ENCODE measurements at places on chromosomes 1 and 21. TPM values are rescaled to one million over a fixed set of nuclear protein-coding genes. Genes with fewer than 3 reads are reported as not detected.
A peak's percentile ranks its signal among the peaks of the same experiment; 100 is the strongest.

Gene DMBX1
- total RNA-seq = not detected

DNA sequence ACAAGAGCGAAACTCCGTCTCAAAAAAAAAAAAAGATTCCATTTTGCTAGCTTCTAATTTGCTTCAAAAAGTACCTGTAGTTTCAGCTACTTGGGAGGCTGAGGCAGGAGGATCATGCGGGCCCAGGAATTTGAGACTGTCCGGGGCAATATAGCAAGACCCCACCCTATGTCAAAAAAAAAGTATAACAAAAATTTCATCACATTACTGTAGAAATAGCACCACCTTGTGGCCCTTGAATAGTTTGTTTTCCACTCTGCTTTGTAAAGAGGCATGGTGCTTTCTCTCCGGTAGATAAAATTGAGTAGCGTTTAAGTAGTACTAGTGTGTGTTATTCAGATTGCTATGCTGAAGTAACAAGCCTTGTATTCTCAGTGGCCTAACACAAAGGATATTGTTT lies 18.2 kb upstream of the MSTO1 start:
- H3K4me1 ChIP-seq = no peaks in the 10 kb centered on the region
- no peaks in the 10 kb centered on the region for H3K27me3 ChIP-seq
- no peak overlapping the region for H3K27ac ChIP-seq
- no peak for DNase-seq
- H3K4me3 ChIP-seq = no peak overlapping the region

- H3K36me3 ChIP-seq = no peaks in the 10 kb centered on the region
- no peak overlapping the region for H3K27ac ChIP-seq
- peaks cover 12% of the 10 kb centered on the region for H3K4me1 ChIP-seq
- H3K27me3 ChIP-seq = no peaks in the 10 kb centered on the region
Measured at GRCh38 chr1:95641386-95641785, 407.4 kb downstream of the RWDD3 start.

DNA sequence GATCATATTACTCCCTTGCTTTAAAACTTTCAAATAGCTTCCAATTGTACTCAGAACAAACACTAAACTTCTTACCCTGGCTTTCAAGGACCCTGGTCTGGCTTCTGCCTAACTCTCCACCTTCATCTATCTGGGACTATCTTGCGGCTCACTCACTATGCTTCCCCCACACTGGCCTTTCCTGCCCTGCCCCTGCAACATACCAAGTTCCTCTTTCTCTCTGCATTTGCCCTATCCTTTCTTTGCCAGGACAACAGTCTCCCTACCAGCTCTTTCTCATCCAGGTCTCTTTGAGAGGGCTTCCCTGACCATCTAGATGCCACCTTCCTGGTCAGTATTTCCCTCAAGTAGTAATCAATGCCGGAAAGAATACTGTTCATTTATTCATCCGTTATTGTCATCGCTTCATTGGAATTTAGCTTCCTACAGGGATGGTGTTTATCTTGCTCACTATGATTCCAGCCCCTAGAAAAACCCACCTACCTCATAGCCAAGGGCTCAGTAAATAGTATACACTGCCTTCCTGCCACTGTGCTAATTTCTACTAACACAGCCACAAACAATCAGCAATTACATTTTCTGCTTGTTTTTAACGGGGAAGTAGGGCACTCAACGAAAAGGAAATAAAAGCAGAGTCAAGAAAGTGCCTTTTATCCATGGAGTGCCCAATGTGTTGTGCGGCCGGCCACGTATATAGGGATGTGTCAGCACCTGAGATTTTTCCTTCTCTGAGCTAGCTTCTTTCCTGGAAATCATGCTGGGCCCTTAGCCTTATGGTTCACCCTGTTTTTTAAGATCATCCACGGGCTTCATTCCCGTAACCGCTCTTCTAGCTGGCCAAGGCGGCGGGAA lies 521 bp upstream of the CDC7 start:
- peaks cover 19% of the 10 kb centered on the region for H3K4me1 ChIP-seq
- peak overlapping the region; percentile 57 for H3K4me3 ChIP-seq
- no peak for DNase-seq

DNA sequence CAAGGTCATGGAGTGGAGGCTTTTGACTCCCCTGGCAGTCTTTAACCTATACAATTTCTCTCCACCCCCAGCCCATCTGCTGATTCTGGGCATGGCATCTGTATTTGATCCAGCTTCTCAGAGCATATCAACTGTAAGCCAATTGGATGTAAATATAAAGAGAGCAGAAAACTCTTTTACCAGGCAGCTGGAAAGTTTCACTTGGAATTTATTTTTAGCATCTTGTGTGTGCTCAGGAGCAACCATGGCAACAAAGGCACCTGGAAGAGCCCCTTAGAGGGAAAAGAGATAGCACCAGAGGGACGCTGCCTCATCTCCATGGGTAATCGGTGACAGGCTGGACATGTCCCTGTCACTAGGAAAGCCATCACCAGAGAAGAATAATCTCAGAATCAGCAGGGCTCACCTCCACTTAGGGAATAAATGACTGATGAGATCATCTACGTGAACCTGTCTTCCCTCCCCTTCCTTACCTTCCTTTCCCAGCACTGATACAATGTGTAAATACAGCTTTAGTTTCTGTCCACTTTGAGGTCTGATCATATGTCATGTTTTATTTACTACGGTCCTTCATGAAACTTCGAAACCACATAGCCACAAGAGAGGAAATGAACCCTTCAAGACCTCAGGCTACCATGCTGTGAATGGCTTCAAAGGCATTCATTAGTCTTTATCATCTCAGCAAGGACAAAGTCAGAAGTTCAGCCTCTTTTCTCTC lies 25.3 kb upstream of the SIPA1L2 start:
- H3K4me1 ChIP-seq = no peaks in the 10 kb centered on the region
- H3K27ac ChIP-seq = no peak overlapping the region
- H3K4me3 ChIP-seq = no peak overlapping the region
- H3K36me3 ChIP-seq = no peaks in the 10 kb centered on the region

- no peaks in the 10 kb centered on the region for H3K27me3 ChIP-seq
- no peaks in the 10 kb centered on the region for H3K4me1 ChIP-seq
- H3K4me3 ChIP-seq = no peak overlapping the region
- DNase-seq = no peak
Measured at GRCh38 chr1:190067592-190067991, 410.1 kb downstream of the BRINP3 start.

GRCh38 chr1:226019572-226019971 lies 20.4 kb upstream of the SDE2 start:
- no peak overlapping the region for H3K27ac ChIP-seq
- no peaks in the 10 kb centered on the region for H3K4me1 ChIP-seq
- H3K36me3 ChIP-seq = no peaks in the 10 kb centered on the region
- no peaks in the 10 kb centered on the region for H3K27me3 ChIP-seq
- no peak for DNase-seq

Gene UBE2U
- total RNA-seq = not detected

DNA sequence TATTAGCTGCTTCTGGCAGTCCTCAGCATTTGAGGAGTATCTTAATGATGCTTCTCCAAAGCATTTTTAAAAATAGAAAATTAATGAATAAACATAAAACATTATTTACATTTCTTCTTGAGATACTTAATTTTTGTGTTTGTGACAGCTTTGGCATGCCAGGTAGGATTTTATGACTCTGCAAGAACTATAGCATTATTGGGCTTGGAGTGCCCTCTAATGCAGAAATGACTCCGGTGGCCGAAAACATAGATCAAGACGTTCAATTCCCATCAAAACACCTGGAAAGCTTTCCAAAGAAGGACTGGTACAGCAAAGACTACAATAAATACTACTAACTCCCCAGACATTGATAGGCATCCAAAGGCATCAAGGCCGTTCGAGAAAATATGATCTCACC lies 366.4 kb upstream of the CXADR start:
- no peak overlapping the region for H3K27ac ChIP-seq
- DNase-seq = no peak
- no peak overlapping the region for H3K4me3 ChIP-seq
- no peaks in the 10 kb centered on the region for H3K4me1 ChIP-seq
- H3K27me3 ChIP-seq = no peaks in the 10 kb centered on the region

- H3K27ac ChIP-seq = peak overlapping the region; percentile 63
- H3K36me3 ChIP-seq = no peaks in the 10 kb centered on the region
- DNase-seq = peak; percentile 34
- H3K27me3 ChIP-seq = no peaks in the 10 kb centered on the region
Measured at GRCh38 chr1:229229137-229229720, 41.7 kb upstream of the RAB4A start.

DNA sequence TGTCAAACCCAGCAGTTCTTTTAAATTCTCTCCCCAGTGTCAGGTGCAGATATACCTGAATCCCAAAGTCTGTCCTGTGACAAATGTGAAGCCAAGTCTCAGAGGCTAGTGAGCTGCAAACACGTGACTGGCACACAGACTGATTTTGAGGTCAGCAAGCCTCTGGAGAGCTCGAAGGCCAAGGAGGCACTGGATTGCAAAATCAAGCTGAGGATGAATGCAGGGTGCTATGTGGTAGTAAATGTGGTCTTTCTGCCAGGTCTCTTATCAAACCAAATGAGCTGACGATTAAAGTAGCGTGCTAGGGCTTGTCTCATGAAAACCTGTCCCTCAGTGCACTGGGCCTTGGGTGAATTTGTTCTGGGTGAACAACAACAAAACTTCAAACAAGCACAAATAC lies 20.6 kb downstream of the GPR3 start:
- H3K4me1 ChIP-seq = peaks cover 23% of the 10 kb centered on the region
- peaks cover 91% of the 10 kb centered on the region for H3K36me3 ChIP-seq
- no peak overlapping the region for H3K27ac ChIP-seq
- H3K27me3 ChIP-seq = no peaks in the 10 kb centered on the region

- H3K27me3 ChIP-seq = no peaks in the 10 kb centered on the region
- peaks cover 16% of the 10 kb centered on the region for H3K4me1 ChIP-seq
- peak overlapping the region; percentile 63 for H3K27ac ChIP-seq
- H3K4me3 ChIP-seq = no peak overlapping the region
- DNase-seq = no peak
Measured at GRCh38 chr1:181134543-181135436, 46.3 kb downstream of the IER5 start.

GRCh38 chr1:209387271-209387968 lies 196.1 kb upstream of the CAMK1G start:
- H3K4me1 ChIP-seq = no peaks in the 10 kb centered on the region
- H3K27ac ChIP-seq = no peak overlapping the region
- H3K4me3 ChIP-seq = no peak overlapping the region
- no peaks in the 10 kb centered on the region for H3K27me3 ChIP-seq

DNA sequence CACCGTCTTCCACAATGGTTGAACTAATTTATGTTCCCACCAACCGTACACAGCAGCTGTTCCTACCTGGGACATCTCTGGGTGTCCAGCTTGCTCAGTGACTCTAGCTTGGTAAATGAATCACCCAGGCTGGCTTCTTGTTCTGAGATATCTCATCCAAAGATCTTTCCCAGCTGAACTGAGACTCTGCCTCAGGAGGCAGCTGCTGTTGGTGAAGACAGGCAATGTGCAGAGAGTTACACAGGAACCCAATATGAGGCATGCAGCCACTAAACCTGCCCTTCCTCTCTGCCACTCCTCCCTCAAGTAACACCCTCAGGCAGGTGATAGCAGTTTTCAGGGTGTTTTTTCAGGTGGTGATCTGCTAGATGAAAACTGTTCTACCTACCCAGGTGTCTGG lies 14.0 kb upstream of the FOXO6 start:
- DNase-seq = no peak
- no peaks in the 10 kb centered on the region for H3K36me3 ChIP-seq
- H3K4me1 ChIP-seq = no peaks in the 10 kb centered on the region
- no peaks in the 10 kb centered on the region for H3K27me3 ChIP-seq

GRCh38 chr1:47894410-47895278 lies 102.5 kb downstream of the TRABD2B start:
- H3K36me3 ChIP-seq = no peaks in the 10 kb centered on the region
- H3K4me1 ChIP-seq = no peaks in the 10 kb centered on the region
- no peak overlapping the region for H3K27ac ChIP-seq
- H3K27me3 ChIP-seq = no peaks in the 10 kb centered on the region
- H3K4me3 ChIP-seq = no peak overlapping the region

DNA sequence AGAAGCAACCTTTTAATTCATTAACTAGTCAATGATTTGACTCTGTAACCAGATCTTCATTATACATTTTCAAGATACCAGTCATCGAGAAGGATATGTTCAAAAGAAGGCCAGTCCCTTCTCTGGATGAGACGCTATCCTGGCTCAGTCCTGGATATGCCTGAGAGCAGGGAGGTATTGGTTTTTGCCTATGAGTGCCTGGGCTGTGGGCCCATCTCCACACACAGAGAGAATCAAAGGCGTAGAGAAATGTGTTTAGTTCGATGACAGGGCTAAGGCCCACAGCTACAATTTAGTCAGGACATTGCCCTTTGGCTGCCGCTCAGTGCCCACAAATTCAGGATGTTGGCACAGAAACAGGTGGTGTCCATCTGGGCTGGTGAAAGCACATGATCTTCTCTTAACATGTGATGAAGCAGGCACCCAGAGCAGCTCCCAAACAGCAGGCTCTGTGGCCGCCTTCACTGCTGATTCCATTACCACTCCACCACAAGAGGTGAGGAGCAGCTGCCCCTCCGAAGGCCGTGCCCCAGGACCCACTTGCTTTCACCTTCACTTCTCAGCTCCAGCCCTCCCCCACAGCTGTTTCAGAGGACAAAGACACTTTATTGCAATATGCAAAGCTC lies 24.7 kb downstream of the ACKR1 start:
- no peak for DNase-seq
- H3K27me3 ChIP-seq = no peaks in the 10 kb centered on the region
- no peaks in the 10 kb centered on the region for H3K4me1 ChIP-seq
- H3K27ac ChIP-seq = no peak overlapping the region
- no peak overlapping the region for H3K4me3 ChIP-seq
- no peaks in the 10 kb centered on the region for H3K36me3 ChIP-seq

GRCh38 chr1:111503585-111504060 lies at the start of the genes ADORA3 and TMIGD3:
TSS of gene ADORA3 (minus strand) at chr1:111503633. CDS start at chr1:111503354, 279 bp downstream.
TSS of gene TMIGD3 (minus strand) at chr1:111503633. CDS start at chr1:111503354, 279 bp downstream.
- no peak within 1 kb of the TSS for H3K4me3 ChIP-seq
- H3K27ac ChIP-seq = peak within 1 kb of the TSS; percentile 34
- DNase-seq = no peak
- H3K4me1 ChIP-seq = peaks cover 31% of the 10 kb centered on the region
- H3K27me3 ChIP-seq = no peaks in the 10 kb centered on the region

DNA sequence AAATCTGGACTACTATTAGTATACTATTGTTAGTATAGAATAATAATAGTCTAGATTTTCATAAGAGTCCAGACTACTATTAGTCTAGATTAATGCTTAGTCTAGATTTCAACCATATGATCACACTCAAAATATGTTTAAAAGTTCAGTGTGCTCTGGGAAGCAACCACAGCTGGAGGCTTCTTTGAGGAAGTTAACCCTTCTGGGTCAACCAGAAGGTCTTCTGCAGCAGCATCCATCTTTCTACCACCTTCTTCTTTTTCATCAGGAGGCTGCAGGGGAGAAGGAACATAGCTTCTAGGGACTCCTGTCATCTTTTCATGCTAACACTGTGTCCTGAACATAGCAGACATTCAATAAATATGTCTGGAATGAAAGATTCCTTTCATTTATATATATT lies 51.2 kb upstream of the DNAJC6 start:
- no peak for DNase-seq
- H3K4me1 ChIP-seq = peaks cover 18% of the 10 kb centered on the region
- H3K4me3 ChIP-seq = no peak overlapping the region
- no peak overlapping the region for H3K27ac ChIP-seq
- no peaks in the 10 kb centered on the region for H3K27me3 ChIP-seq
- H3K36me3 ChIP-seq = no peaks in the 10 kb centered on the region
